Immature natural killer cell (primary cell): ENCODE measurements at places on chromosomes 16 and 17. TPM values are rescaled to one million over a fixed set of nuclear protein-coding genes. Genes with fewer than 3 reads are reported as not detected.
A peak's percentile ranks its signal among the peaks of the same experiment; 100 is the strongest.

The NPIPB2 gene
- not detected for polyA plus RNA-seq

- peaks cover 8% of the 10 kb centered on the region for H3K27me3 ChIP-seq
- H3K4me1 ChIP-seq = peaks cover 54% of the 10 kb centered on the region
- H3K36me3 ChIP-seq = peaks cover 10% of the 10 kb centered on the region
- peak overlapping the region; percentile 87 for H3K4me3 ChIP-seq
- no peak for DNase-seq
These were observed 89.3 kb downstream of the SMG6 start for GRCh38 chr17:2214047-2214928.

DNA sequence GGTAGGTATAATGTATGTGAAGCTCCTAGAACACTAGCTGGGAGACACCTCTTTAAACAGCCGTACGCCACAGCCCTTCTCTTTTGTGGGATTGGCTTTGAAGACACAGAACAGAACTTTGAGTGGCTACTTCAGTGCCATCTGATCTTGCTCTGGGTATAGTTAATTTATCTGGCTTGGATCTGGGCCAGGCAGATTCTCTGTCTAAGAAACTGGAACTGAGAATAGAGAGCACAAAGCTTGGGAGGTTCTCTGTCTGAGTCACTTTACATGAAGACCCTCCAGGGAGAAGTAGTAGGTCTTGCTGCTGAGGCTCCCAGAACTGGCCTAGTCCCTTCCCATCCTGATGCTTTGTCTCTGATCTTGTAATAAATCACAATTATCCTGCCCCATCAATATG lies 721.0 kb upstream of the KIF2B start:
- DNase-seq = no peak
- no peak overlapping the region for H3K27ac ChIP-seq
- no peaks in the 10 kb centered on the region for H3K27me3 ChIP-seq

DNA sequence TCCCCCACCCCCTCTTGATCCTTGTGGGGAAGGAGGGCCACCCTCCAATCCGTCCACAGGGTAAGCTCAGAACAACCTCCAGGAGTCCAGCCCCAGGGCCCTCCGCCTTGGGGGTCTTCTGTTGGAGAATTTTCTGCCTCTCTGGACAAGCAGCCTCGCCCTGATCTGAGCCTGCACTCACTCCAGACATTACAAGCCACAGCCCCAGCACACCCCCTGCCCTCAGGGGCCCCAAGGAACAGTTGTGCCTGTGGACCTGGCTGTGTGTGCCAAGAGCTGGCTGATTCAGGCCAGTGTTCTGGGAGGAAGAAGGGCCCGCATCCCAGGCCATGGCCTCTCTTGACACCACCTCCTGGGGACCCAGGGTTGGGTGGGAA lies 477 bp upstream of the ARHGAP27 start:
- H3K36me3 ChIP-seq = no peaks in the 10 kb centered on the region
- DNase-seq = no peak
- H3K4me3 ChIP-seq = peak overlapping the region; percentile 89
- peaks cover 11% of the 10 kb centered on the region for H3K27me3 ChIP-seq

DNA sequence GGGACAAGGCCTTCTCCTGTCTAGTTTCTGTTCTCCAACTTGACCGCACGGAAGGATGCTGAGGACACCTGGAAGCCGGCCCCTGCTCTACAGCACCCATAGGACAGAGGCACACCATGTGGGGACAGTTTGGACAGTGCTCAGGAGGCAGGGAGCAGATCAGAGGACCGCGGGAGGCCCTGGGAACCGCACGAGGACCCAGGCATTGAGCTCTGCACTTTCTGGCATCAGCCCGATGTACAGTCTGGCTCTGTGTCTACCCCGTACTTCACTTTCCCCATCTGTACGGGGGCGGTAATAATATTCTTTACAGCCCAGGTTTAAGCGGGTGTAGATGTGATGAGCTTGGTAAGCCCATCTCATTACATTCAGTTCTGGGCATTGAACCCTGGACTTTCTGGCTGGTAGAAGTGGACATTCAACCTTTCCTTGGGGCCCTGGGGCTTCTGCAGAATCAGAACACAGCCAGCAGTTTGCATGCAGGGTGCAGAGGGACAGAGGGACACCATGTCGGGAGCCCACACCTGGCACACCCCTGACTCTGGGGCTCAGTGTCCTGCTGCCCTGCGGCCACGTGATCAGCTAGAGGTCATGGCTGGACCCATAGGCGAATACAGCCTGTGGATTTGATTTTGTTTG lies 258.7 kb downstream of the SEC14L1 start:
- peaks cover 91% of the 10 kb centered on the region for H3K4me1 ChIP-seq
- peak overlapping the region; percentile 97 for H3K27ac ChIP-seq
- peaks cover 19% of the 10 kb centered on the region for H3K36me3 ChIP-seq
- H3K27me3 ChIP-seq = peaks cover 3% of the 10 kb centered on the region

The MYO1D gene
- polyA plus RNA-seq = 7.9 TPM

DNA sequence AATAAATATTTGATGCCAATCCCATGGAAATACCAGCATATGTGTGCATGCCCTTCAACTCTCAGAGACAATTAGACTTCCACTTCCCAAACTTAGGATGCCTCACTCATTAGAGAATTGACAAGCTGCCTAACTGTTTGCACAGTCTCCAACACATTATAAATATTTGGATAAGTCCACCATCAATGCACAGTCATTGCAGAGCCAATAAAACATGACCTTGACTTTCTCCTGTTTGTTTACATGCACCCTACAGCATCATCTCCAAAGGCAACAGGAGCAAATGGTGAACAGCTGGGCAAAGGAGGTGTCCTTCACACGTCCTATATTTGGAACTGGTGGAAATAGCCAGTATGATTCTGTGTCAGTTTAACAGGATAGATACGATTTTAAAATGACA lies 804.4 kb upstream of the RBFOX1 start:
- no peak overlapping the region for H3K27ac ChIP-seq
- no peak for DNase-seq
- H3K27me3 ChIP-seq = no peaks in the 10 kb centered on the region

- H3K4me1 ChIP-seq = peaks cover 38% of the 10 kb centered on the region
- no peak overlapping the region for H3K27ac ChIP-seq
- H3K36me3 ChIP-seq = no peaks in the 10 kb centered on the region
These were observed 3.9 kb upstream of the SETD1A start for GRCh38 chr16:30953511-30954124.

The LGALS9B gene
- polyA plus RNA-seq = 22.3 TPM

GRCh38 chr16:81265052-81265451 lies 26.6 kb downstream of the BCO1 start:
- peaks cover 2% of the 10 kb centered on the region for H3K27me3 ChIP-seq
- no peak overlapping the region for H3K27ac ChIP-seq
- DNase-seq = no peak

GRCh38 chr17:3034578-3034920 lies 28.9 kb downstream of the OR1D5 start:
- peaks cover 55% of the 10 kb centered on the region for H3K27me3 ChIP-seq
- DNase-seq = no peak
- peaks cover 9% of the 10 kb centered on the region for H3K4me1 ChIP-seq
- no peak overlapping the region for H3K4me3 ChIP-seq

DNA sequence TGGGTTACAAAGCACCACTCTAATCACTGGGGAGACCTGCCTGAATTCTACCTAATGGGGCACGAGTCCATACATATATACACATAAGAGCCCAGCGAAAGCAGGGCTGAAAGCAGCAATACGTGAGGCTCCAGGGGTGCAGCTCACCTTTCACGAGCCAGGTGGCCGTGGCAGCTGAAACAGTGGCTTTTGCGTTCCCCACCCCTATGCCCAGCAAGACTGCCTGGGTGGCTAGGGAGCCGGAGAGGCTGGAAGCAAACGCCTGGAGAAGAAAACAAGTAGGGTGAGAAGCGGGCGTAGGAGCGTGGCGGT lies 618 bp downstream of the RUSF1 start:
- H3K27ac ChIP-seq = peak overlapping the region; percentile 92
- peak overlapping the region; percentile 91 for H3K4me3 ChIP-seq
- no peak for DNase-seq
- peaks cover 3% of the 10 kb centered on the region for H3K36me3 ChIP-seq

The TBC1D3G gene
- polyA plus RNA-seq = not detected

GRCh38 chr17:80647746-80648145 lies 103.1 kb downstream of the RPTOR start:
- no peaks in the 10 kb centered on the region for H3K27me3 ChIP-seq
- DNase-seq = no peak
- no peak overlapping the region for H3K27ac ChIP-seq
- H3K4me1 ChIP-seq = peaks cover 26% of the 10 kb centered on the region

- DNase-seq = peak; percentile 51
- H3K27ac ChIP-seq = no peak overlapping the region
- peak overlapping the region; percentile 82 for H3K4me3 ChIP-seq
- H3K4me1 ChIP-seq = peaks cover 26% of the 10 kb centered on the region
These were observed 43.2 kb upstream of the DNAJA2 start for GRCh38 chr16:47016700-47017133.

- H3K36me3 ChIP-seq = no peaks in the 10 kb centered on the region
- DNase-seq = no peak
- peaks cover 51% of the 10 kb centered on the region for H3K27me3 ChIP-seq
- H3K4me3 ChIP-seq = peak overlapping the region; percentile 86
These were observed 81.6 kb downstream of the CMIP start for GRCh38 chr16:81526199-81526598.

DNA sequence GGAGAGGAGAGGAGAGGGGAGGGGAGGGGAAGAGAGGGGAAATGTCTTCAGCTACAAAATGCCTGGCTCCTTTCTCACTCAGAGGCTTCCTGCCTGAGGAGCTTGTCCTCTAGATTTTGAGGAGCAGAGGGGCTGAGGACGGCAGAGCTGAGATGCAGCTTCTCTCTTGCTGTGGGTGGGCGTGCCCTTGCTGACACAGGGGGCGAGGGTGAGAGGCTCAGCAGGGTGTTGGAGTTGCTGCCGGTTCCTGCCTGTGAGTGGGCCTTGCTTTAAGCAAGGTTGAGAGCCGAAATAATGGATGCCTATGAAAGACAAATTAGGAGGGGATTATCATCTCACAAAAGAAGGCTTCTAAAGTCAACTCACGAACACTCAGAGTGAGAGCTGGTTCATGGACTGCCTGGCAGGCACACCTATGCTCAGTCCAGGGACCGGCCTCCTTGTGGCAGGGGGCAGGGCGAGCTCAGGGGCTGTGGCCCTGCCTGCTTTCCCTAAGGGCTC lies 215.6 kb downstream of the MSI2 start:
- H3K36me3 ChIP-seq = no peaks in the 10 kb centered on the region
- no peak overlapping the region for H3K4me3 ChIP-seq
- H3K27ac ChIP-seq = no peak overlapping the region
- DNase-seq = no peak
- no peaks in the 10 kb centered on the region for H3K27me3 ChIP-seq

The SLC16A13 gene
- 0.49 TPM for polyA plus RNA-seq

DNA sequence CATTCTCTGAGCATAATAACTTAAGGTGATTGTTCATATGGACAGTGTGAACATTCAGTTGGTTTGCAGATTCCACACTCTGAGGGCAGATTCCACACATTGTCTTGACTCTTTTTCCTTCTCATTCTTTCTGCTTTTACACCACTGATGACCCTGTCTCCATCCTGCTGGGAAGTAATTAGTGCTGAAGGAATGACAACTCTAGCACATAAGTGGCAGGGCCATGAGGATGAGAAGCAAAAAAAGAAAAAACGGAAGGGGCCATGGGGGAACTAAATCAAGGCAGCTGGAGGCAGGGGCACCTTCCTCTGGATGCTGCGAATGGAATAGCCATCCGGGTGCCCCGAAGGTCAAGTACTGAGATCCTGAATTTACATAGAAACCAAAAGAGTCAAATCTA lies 944.0 kb downstream of the KCNJ2 start:
- no peaks in the 10 kb centered on the region for H3K4me1 ChIP-seq
- no peak for DNase-seq
- no peaks in the 10 kb centered on the region for H3K27me3 ChIP-seq
- H3K36me3 ChIP-seq = no peaks in the 10 kb centered on the region
- no peak overlapping the region for H3K27ac ChIP-seq

- DNase-seq = no peak
- H3K4me1 ChIP-seq = no peaks in the 10 kb centered on the region
- no peak overlapping the region for H3K27ac ChIP-seq
- H3K27me3 ChIP-seq = no peaks in the 10 kb centered on the region
- H3K4me3 ChIP-seq = no peak overlapping the region
- H3K36me3 ChIP-seq = no peaks in the 10 kb centered on the region
These were observed 670.4 kb upstream of the GOT2 start for GRCh38 chr16:59404509-59404908.

The HOXB7 gene
- 0.39 TPM for polyA plus RNA-seq

- no peak for DNase-seq
- no peaks in the 10 kb centered on the region for H3K27me3 ChIP-seq
- no peak overlapping the region for H3K27ac ChIP-seq
- peaks cover 13% of the 10 kb centered on the region for H3K36me3 ChIP-seq
These were observed 7.9 kb downstream of the FNDC8 start for GRCh38 chr17:35129154-35129972.

- H3K4me1 ChIP-seq = peaks cover 12% of the 10 kb centered on the region
- H3K36me3 ChIP-seq = no peaks in the 10 kb centered on the region
- H3K27ac ChIP-seq = peak overlapping the region; percentile 73
These were observed 23.7 kb upstream of the KDM8 start for GRCh38 chr16:27179500-27180072.

The RGS11 gene
- polyA plus RNA-seq = not detected

- H3K27me3 ChIP-seq = peaks cover 21% of the 10 kb centered on the region
- peak overlapping the region; percentile 79 for H3K4me3 ChIP-seq
- no peaks in the 10 kb centered on the region for H3K36me3 ChIP-seq
- DNase-seq = no peak
- H3K27ac ChIP-seq = peak overlapping the region; percentile 77
These were observed 40.4 kb downstream of the ZNF778 start for GRCh38 chr16:89257757-89258465.

- H3K27ac ChIP-seq = no peak overlapping the region
- no peak overlapping the region for H3K4me3 ChIP-seq
- H3K4me1 ChIP-seq = no peaks in the 10 kb centered on the region
- no peaks in the 10 kb centered on the region for H3K36me3 ChIP-seq
These were observed 1400.1 kb downstream of the CDH8 start for GRCh38 chr16:60636117-60636516.

DNA sequence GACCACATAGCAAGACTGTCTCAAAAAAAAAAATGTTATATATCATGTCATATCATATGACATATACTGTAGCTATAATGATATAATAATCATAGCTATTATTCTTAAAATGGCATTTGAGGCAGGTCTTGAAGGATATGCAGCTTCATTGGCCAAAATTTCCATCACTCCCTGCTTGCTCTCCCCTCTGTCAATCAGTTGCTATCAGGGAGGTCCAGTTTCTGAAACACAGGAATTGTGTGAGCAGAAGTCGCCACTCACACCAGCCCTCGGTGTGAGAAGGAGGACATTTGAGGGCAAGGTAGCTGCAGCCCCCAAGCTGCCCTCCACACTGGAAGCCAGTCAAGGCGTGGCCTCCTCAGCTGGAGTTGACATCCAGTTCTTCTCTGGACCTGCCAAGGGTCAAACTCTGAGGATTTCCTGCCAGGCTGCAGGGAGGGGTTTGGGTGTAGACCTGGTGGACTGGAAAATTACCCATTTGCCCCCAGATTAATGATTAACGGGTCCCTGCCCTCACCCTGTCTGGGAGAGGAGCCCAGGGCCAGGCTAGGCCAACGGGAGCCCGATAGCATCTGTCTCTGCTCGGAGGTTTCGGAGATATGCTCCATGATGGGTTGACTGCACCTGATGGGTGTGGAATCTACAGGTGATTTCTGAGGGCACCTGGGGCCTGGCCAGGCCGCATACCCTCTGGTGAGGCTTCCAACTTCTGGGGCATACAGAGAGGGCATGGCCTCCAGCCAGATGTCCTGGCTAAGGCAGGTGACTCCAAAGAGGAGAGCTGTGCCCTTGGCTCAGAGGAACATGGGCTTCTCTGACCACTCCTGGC lies 18.8 kb downstream of the WNT9B start:
- H3K27ac ChIP-seq = no peak overlapping the region
- no peaks in the 10 kb centered on the region for H3K36me3 ChIP-seq
- peaks cover 6% of the 10 kb centered on the region for H3K27me3 ChIP-seq
- DNase-seq = no peak
- H3K4me1 ChIP-seq = no peaks in the 10 kb centered on the region
- no peak overlapping the region for H3K4me3 ChIP-seq
